ENCODE measurements at places on chromosomes 5 and 9.

DNA sequence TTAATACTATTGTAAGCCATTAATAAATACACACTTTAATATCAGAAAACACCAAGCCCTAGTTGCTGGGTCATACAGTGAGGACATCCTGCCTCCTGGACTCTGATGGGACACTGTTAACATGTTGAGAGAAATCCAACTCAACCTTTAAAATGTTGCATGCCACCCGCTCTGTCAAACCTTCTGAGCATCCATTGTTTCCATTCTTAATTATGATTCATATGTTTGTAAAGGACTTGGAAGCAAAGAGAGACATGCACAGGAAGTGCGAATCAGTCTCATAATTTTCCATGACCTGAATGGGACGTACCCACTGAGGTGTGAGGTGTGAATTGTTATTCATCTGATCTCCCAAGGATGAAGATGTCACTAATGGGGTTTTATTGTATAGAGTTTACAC, 186.4 kb downstream of the CAAP1 start:
- no peak for DNase-seq

DNA sequence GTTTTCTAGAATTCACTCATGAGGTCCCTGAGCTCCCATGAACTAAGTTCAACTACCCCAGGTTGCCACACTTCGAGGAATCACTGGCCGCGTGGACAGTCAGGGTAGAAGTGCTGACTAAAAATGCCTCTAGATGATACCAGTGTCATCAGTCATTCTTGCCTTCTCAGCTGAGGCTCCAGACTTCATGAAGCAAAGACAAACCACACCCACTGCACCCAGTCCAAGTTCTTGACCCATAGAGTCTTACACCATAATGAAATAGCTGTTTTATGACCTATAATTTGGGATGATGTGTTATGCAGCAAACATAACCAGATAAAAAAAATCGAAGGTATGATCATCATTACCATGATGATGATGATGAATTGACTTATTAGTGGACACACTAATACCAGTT, 632.9 kb upstream of the TLE4 start:
- no peak for DNase-seq

GRCh38 chr9:4108754-4109465, 191.0 kb downstream of the GLIS3 start:
- DNase-seq: no peak

- no peak for DNase-seq
Measured at GRCh38 chr9:129036923-129037766, 719 bp downstream of the MIGA2 start.

DNA sequence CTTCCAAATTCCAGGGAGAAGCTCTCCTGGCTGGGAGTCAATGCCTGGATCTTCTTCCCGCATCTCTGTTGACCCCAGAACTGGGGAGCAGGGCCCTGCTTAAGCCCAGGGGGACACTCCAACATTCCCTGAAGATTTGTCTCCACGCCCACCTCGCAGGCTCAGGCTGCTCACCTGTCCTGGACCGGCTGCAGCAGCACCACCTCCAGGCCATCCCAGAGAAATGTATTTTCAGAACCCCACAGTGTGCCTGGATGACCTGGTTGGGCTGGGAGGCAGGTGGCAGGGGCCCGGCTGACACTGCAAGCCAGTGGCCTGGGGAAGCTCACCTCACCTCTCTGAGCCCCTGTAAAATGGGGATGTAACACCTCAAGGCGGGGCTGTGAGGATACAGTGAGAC, 27.1 kb upstream of the ZBTB43 start:
- no peak for DNase-seq

DNA sequence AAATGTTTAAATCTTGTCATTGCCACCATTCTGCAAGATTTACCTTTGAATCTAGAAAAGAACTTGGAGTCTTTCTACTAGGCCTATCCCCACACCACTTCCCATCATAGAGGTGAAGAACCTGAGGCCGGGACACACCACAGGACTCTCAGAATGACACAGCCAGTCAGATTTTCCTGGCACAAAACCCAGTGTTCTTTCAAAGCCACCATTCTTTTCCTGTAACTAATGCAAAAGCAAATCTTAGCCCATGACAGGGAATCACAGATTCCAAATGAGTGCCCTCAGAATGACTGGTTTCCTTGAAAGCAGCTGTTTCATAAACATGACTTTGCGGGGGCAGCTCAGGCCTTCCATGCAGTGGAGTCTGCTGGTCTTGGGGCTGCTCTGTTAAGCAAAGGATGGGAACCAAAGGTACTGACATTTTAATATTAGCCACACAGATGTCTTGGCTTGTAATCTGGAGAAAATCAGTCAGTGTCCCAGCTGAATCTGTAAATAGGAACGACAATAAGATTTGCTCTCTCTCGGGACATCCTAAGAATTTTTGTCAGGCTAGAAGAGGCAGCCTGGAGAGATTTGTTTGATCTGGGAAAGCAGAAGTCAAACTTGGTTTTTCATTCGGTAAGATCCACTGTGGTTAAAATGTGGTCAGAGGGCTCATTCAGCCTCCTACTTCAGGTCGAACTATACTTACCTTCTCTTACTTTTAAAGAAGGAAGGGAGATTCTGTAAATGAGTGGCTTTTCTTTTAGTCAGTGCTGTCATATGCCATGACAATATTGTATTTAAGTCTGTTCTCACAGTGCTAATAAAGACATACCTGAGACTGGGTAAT, 115.1 kb downstream of the PALM2AKAP2 start:
- no peak for DNase-seq

- no peak for DNase-seq
Measured at GRCh38 chr5:172445866-172446265, 8.5 kb downstream of the SH3PXD2B start.

GRCh38 chr9:131546336-131547084, 1.2 kb downstream of the PRRT1B start:
- DNase-seq: peak; percentile 52

DNA sequence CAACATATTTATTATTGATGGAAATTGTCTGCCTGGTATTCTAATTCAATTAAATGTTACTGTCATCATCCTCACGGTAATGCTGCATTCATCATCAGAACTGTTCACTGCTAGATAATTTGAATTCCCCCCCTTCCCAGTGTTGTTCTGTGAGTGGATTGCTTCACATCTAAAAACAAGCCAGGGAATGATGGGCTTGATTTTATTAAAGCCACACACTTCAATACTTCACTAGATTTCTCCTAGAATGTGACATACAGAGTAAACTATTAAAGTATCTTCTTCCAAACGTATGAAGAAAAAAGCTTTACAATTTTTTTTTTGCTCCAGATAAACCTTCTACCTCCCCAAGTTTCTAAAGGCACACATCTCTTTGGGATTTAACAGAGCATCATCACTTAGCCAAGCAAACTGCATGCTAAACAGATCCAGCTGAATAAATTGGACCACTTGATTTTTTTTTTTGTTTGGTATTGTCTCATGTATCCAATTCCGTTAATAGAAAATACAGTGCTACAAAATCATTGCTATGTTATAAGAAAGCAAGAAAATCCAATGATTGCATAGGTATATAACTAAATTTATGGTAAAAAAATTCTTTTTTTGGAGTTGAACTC, 692.4 kb downstream of the MTRR start:
- no peak for DNase-seq

DNA sequence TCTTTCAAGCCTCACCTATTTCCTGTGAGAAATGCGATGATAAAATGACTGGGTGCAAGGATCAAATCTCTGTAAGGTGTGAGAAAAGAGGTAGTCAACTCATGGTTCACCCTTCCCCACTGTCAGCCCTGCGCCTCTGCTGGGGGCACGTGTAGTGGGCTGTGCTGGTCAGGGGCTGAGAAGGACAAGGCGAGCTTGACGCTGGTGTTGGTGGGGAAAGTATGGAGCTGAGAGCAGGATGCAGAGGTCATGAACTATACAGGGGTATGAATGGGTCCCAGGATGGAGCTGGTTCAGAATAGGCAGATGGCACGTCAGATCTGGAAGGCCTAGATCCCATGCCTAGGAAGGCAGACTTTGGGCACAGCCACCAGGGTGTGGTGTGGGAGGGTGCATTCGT, 20.6 kb downstream of the PITX1 start:
- DNase-seq: no peak

DNA sequence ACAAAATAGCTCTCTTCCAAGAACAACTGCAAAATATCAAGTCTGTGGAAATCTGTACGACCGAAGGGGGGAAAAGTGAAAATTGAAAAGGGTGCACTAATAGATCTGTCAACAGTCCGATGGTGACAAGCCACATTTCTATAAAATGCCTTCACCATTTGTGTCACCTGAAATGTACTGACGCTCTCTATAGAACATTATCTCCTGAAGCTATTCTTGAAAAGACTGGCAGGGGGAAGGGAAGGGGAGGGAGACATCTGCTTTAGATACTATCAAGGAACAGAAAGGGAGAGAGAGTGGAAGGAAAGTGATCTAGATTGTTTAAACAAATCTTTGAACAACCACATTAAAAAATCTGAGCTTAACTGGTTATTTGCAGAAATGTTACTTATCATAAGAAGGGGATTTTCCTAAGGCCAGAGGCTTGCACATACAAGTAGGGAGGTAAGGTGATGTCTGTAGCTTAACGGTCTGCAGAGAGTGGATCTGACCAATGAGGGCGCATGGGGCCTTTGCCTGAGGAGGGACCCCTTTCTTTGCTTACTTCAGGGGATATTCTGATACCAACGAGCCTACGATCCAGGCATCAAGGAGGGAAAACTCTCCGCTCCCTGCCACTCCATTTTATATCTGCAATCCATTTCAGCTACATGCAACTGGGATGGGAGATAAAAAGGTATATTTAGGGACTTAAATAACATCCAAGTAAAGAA, 92.1 kb downstream of the CRB2 start:
- DNase-seq: no peak

DNA sequence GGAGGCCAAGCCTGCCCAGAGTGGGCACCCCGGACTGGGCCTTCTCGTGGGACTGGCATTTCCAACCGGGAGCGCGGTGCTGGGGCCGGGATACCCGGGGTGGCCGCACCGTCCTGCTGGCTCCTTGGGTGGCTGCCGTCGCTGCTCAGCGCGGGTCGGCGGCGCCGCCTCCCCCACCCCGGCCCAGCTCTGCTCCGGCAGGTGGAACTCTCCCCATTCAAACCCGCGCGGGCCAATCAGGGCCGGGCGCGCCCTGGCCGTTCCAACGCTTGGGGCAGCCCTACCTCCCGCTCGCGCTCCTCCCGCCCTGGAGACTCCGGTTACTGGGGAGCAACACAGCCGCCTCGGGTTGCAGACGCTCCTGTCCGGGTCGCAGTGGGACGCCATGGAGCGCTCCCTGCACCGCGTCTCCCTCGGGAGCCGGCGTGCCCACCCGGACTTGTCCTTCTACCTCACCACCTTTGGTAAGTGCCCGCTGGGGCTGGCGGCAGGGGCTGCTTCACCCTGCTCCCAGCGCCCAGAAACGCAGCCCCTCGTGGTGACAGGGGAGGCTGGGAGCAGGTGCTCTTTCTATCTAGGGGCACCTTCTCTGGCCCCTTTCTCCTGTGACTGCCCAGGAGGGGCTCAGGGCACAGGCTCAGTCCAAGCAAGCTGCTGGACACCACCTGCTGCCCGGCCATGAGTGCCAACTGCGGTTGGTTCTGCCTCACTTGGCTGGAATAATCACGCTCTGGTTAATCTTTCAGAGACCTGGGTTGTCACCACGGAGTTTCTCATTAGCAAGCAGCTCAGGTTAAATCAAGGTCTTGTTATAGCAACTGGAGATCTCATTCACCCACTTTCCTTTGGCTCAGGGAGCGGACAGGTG, at the start of gene RGS3:
RGS3 (plus strand) TSS at position 310 of the 868 bp plus-strand sequence; CDS start at position 386, 76 bp downstream.
- DNase-seq: peak; percentile 83

- no peak for DNase-seq
Measured at GRCh38 chr5:160835376-160835775, 16.6 kb downstream of the ATP10B start.

- no peak for DNase-seq
Measured at GRCh38 chr9:137316012-137316981, 14.2 kb upstream of the NRARP start.

DNA sequence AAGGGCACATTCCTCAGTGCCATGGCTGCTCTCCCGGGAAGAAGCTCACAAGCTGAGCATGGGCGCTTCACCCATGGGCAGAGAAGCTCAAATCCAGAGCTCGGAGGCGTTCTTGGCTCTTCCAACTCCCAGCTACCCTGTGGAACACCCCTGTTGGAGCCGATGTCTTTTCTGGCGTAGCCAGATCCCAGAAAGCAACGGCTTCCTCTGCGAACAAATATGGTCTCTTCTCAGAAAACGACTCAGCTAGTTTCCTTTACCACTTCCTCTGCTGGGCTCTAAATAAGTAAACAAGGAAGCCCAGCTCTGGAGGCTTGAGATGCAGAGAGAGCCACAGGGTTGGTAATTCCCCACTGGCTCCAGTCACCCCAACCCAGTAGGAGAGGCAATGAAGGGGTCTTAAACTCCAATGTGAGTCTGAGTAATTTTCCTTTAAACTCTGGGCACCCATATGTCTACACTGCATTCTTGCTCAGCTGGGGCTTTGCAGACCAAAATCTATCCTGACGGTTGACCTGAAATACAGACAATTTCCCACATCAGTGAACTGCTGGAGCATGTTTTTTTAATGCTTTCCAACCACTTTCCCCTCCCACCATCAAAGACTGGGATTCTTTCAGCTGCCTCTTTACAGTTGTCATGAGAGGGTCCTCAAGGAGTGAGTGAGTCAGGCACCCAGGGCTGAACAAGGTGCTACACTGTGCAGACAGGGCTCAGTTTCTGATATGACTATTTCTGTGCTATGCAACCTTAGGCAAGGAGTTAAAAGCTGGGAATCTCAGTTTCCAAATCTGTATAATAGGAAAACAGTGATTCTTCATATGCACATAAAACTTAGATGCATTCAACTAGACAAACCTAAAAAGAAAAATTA, at the start of gene LCP2:
LCP2 (minus strand) TSS at position 189 of the 874 bp plus-strand sequence; CDS start at position 23, 166 bp downstream.
- DNase-seq: no peak

GRCh38 chr9:13900449-13900848, 413.5 kb downstream of the NFIB start:
- no peak for DNase-seq

DNA sequence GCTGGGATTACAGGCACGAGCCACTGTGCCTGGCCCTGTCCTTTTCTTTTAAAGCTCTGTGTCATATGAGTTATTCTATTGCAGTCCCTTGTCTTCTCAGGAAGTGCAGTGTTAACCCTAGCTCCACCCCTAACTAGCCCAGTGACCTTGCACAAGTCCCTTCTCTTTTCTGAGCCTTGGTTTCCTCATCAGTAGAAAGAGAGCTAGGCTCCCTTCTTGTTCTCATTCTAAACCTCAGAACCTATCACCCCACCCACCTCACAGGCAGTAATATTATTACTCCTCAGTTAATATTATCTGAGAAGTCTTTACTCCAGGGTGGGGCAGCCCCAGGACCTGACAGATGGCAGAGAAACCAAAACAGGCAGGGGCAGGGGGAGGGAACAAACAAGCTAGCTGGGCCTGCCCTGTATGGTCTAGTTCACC, 7.2 kb downstream of the CYFIP2 start:
- DNase-seq: no peak
